Brain pericyte (primary cell): ENCODE measurements at places on chromosomes 3 and 15.

GRCh38 chr3:161690299-161690620 is 193.7 kb downstream of the OTOL1 start:
- no peak for DNase-seq

- no peak for DNase-seq
Observed at GRCh38 chr3:24351779-24352469, 142.7 kb downstream of the THRB start.

GRCh38 chr3:103729547-103729946 is 1294.7 kb downstream of the ZPLD1 start:
- DNase-seq, result no peak

DNA sequence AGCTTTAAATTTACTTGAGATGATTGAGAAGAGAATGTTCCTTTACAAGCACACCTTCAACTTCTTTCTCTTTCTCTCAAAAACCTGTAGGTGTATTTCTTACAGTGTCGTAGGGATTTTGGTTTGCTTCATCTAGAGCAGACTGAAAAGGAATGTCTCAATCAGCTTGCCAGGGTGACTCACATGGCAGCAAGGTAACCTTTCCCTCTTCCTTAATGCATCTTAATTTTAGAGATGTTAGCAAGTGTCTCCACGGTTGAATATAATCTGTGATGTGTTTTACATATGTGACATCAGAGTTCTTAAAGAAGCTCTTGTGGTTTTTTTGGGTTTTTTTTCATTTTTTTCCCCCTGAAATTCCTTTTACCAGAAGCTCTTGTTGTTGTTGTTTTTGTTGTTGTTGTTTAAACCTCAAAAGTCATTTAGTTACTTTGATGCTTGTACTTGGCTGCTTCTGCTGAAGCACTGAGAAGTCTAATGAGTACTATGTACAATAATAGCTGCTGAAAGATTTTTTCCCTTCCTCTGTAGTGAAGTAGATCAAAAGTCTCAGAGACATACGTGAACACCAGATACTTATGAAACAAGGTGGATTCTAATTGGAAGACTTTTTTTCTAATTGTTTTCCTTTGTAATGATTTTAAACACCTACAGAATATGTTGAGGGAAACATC is 83.1 kb downstream of the RETNLB start:
- DNase-seq, result no peak

GRCh38 chr3:21835264-21835663 is 84.3 kb upstream of the ZNF385D start:
- DNase-seq, result no peak

DNA sequence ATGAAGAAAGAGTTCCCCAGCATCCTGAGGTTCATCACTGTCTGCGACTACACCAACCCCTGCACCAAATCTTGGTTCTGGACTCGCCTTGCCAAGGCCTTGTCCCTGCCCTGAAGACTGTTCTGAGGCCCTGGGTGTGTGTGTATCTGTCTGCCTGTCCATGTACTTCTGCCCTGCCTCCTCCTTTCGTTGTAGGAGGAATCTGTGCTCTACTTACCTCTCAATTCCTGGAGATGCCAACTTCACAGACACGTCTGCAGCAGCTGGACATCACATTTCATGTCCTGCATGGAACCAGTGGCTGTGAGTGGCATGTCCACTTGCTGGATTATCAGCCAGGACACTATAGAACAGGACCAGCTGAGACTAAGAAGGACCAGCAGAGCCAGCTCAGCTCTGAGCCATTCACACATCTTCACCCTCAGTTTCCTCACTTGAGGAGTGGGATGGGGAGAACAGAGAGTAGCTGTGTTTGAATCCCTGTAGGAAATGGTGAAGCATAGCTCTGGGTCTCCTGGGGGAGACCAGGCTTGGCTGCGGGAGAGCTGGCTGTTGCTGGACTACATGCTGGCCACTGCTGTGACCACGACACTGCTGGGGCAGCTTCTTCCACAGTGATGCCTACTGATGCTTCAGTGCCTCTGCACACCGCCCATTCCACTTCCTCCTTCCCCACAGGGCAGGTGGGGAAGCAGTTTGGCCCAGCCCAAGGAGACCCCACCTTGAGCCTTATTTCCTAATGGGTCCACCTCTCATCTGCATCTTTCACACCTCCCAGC is 2.9 kb downstream of the MYD88 start:
- DNase-seq, result no peak

- DNase-seq, result no peak
Observed at GRCh38 chr3:13318626-13319470, 101.3 kb downstream of the NUP210 start.

- no peak for DNase-seq
Observed at GRCh38 chr15:91968610-91969009, 115.1 kb downstream of the SLCO3A1 start.

DNA sequence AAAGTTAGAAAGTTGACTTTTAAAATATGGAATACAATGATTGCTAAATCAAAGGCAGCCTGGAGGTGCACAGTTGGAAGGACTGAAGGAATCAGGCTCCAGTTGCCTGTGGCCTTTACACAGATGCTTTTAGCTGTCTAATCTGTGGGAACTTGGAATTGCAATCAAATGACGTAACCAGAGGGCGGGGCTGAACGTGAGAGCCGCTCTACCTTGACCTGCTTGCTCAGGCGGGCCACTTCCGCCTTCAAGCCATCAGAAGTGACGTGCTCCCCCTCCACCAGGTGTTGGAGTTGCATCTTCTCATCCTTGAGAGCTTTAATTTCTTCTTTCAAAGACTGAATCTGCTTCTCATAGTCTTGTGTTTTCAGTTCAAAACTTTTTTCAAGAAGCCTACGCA is 37.7 kb upstream of the GNB5 start:
- no peak for DNase-seq

- no peak for DNase-seq
Observed at GRCh38 chr3:119582178-119582577, 2.9 kb downstream of the ADPRH start.

- no peak for DNase-seq
Observed at GRCh38 chr15:63466378-63467192, 37.8 kb upstream of the USP3 start.

DNA sequence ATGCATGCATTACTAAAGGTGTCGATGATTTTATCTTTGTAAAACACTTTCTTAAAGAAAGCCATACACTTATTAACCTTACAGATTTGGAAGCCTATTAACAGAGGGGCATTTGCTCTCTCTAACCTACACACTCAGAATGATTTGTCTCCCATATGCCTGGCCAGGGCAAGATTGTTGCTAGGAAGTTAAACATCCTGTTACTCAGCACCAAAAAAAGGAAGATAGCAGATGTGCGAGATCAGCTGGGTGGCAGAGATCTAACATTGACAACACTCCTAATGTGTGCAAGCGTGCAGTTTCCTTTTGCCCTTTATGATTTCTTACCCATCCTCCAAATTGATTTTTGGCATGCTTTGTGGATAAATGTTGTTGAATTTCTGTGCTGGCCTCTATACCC is 73.9 kb upstream of the TMEM108 start:
- no peak for DNase-seq

DNA sequence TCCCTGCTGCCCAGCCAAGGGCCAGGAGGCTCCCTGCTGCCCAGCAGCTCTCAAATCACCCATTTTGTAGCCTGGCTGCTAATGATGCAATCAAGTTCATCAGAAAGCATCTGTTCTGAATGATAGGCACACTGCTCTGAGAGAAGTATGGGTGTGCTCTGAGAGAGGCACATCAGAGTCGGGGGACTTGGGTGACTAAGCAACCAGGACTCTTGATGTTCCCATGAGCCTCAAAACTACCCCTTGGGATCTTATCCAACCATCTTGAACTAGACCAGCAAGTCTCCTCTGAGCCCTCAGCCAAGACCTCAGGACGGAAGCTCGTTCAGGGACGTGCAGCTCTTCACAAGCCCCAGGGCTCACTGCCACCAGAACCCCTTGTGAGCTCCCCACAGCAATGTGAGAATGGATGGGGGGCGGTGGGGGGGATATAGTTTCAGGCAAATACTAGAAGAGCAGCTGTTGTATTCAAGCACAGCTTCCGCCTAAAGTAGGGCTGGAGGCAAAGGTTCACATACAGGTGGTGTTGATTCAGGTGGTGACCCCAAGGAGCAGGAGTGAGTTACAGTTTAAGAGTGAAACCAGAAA is 52.2 kb upstream of the HES1 start:
- no peak for DNase-seq

DNA sequence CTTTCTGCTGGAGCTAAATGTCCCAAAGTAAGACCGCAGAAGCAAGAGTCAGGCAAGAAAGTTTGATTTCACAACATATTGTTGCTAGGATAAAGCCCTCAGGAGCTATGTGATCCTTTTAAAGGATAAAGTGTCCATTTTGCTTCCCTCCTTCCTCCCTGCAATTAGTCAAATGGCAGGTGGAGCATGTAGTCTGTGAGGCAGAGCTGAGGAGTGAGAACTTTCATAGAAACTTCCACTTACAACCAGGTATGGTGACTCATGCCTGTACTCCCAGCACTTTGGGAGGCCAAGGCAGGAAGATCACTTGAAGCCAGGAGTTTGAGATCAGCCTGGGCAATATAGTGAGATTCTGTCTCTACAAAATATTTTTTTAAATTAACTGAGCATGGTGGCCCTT is 25.2 kb upstream of the RHCG start:
- no peak for DNase-seq

- no peak for DNase-seq
Observed at GRCh38 chr3:30621576-30621975, 15.2 kb downstream of the TGFBR2 start.

- no peak for DNase-seq
Observed at GRCh38 chr15:94323076-94323475, 91.7 kb downstream of the MCTP2 start.

- no peak for DNase-seq
Observed at GRCh38 chr3:60803216-60804173, 447.8 kb downstream of the FHIT start.

DNA sequence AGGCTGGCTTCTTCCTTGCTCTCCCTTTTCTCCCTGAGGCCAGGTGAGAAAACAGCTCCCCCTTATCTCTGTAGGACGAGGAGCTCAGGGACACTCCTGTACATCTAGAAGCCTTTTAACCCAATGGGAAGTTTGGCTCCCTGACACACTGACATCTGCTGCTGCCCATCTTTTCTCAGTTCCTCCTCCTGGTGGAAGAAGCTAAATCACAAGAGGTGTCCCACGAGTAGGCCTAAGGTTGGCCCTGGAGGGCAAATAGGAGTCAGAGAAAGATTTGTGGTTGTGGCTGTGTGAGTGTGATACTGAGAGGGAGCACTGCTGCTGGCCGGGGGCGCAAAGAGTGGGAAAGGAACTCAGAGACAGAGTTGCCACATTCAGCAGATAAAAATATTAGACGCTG is 49.5 kb downstream of the ARHGAP31 start:
- no peak for DNase-seq

- no peak for DNase-seq
Observed at GRCh38 chr3:29949131-29949530, 657.3 kb upstream of the TGFBR2 start.

DNA sequence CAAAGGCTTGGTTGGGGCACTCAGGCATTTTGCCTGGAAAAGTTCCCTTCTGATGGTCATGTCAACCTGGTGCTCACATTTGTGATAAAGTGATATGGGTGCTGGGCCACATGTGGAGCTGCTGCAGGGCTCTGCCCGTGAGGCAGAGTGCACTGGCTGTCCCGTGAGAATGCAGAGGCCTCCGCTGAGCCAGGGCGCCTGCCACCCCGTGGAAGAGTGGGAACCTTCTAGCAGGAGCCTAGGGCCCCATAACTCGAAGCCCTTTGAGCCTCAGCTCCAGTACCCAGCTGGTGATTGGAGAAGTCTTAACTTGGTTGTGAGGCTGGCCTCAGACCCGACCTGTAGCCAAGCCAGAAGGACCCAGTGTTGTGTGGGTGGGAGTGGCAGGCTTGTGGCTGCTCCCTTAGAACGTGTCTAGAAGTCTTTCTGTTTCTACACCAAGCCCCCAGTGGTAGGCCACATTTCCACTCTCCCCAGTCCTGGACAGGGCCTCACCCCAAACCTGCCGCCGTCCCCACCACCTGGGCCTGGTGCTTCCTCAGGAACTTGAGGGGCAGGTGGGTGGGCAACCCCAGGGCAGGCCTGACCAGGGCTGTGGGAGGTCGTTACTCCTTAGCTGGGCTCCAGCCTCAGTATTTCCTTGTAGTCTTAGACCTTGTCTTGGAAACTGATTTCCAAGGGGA is 19.7 kb downstream of the SEC61A1 start:
- no peak for DNase-seq
